ENCODE measurements at places on chromosomes 3 and 15.

DNA sequence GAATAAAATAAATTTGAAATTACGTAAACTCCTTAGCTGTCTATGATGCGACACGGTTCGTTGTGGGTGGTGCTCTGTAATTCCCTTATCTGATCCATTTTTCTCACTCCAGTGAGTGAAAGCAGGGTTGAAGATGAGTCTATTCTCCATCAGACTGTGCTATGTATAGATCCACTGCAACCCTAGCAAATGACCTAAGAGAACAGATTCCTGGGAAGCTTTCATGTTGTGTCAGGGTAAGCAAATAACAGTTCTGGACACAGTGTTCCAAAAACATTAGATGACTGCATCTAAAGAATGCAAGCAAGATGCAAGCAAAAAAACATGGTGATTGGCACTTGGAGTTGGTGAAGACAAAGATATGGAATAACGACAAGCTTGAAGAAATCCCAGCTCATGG, 239.3 kb downstream of the SLC9A9 start:
- DNase-seq = no peak

- DNase-seq = no peak
These were observed 208.1 kb downstream of the RBMS3 start for GRCh38 chr3:29488922-29489321.

GRCh38 chr15:42724276-42724675, 12.7 kb downstream of the CDAN1 start:
- DNase-seq = no peak

GRCh38 chr3:126939338-126939718, 43.6 kb upstream of the PLXNA1 start:
- no peak for DNase-seq

DNA sequence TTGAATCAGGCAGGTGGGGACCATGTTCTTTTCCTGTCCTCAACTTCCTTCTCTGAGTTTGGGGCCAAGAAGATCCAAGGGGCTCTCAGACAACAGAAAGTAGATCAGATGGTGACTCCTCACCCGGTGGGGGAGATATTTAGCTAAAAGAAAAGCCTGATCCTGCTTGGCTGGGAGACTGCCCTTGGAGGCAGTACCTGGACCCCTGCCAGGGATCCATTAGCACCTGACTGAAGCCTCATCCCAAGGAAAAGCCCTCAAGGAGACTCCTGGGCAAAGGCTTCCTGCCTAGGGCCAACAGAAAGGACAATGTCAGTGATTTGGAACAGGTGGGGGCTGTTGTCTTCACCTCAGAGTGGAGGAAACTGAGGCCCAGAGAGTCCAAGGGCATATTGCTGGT, 33.5 kb upstream of the HHATL start:
- no peak for DNase-seq

- no peak for DNase-seq
These were observed 416 bp upstream of the CORO2B start for GRCh38 chr15:68578175-68578979.

GRCh38 chr3:188468662-188469061, 314.7 kb downstream of the LPP start:
- no peak for DNase-seq

GRCh38 chr15:90097475-90097874, 4.8 kb downstream of the IDH2 start:
- DNase-seq = no peak

DNA sequence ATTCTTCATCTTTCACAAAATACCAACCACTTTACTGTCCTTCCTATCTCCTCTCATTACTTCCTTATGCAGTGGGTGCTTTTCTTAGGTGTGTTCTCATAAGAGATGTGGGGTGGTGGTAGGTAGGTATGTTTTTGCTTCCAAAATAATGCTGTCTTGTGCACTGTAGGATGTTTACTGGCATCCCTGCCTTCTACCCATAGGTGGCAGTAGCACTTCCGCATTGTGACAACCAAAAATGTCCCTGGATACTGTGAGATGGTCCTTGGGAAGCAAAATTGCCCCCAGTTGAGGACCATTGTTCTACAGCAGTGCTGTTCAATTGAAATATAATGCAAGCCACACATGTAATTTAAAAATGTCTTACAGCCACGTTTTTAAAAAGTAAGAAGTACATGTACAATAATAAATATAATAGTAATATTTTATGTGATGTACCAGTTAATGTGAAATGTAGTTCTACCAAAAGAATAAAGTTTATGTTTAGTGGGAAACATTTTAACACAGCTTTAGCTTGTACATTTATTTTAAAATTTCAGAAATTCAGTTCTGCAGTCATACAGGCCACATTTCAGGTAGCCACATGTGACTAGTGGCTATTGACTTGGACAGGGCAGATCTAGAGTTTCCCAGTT, 75.2 kb downstream of the NEO1 start:
- DNase-seq = peak; percentile 8

- no peak for DNase-seq
These were observed 61.1 kb downstream of the DIPK2A start for GRCh38 chr3:144032531-144033239.

Data from HL-60 (cell line).